ENCODE measurements at places on chromosomes 1 and 21.

DNA sequence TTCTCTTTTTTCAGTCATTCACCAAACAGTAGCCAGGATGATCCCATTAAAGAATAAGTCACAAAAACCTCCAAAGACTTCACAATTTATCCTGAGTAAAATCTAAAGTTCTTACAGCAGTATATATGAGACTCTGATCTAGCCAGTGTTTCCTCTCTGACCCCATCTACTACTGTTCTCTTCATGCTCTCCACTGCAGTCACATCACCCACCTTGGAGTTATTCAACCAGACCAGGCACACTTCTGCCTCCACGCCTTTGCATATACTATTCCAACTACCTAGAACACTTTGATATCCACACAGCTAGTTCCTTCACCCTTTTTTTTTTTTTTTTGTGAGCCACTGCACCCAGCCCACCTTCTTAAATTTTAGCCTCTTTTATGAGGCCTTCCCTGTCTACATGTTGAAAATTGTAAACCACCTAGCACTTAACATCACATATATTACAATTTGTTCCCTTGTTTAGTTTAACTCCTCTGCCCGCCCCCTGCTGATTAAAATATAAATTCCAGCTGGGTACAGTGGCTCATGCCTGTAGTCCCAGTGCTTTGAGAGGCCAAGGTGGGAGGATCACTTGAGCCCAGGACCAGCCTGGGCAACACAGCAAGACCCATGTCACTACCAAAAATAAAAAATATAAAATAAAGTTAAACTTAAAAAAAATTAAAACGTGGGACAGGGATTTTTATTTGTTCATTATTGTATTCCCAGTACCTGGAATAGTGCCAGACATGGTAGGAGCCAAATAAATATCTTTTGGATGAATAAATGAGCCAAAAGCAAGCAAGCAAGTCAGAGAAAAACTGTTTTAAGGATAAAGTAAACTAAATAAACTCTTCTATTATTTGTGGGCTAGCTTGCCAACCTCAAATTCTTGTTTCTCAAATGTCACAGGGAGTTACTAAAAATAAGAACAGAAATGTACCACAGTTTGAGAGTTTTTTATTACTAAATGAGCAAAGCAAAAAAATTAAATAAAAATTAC, 35.2 kb upstream of the MUTYH start:
- DNase-seq: no peak

DNA sequence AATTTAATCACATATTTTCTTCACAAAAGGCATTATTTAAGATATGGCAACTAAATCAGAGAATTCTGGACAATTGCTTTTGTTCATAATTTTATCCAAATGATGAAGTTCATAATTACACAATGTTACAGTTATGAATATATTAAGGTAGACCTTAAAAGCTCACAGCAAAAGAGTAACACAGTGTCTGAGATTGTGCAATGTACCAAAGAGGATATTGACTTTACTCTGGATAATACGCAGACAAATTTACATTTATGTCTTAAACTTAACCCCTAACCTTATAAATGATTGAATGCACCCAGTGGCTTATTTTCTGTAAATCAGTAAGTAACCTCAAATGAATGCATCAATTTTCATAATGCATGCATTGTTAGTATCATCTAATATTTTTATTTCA, 216.2 kb upstream of the SAMSN1 start:
- no peak for DNase-seq

GRCh38 chr1:41648844-41649243, 164.4 kb upstream of the EDN2 start:
- no peak for DNase-seq

DNA sequence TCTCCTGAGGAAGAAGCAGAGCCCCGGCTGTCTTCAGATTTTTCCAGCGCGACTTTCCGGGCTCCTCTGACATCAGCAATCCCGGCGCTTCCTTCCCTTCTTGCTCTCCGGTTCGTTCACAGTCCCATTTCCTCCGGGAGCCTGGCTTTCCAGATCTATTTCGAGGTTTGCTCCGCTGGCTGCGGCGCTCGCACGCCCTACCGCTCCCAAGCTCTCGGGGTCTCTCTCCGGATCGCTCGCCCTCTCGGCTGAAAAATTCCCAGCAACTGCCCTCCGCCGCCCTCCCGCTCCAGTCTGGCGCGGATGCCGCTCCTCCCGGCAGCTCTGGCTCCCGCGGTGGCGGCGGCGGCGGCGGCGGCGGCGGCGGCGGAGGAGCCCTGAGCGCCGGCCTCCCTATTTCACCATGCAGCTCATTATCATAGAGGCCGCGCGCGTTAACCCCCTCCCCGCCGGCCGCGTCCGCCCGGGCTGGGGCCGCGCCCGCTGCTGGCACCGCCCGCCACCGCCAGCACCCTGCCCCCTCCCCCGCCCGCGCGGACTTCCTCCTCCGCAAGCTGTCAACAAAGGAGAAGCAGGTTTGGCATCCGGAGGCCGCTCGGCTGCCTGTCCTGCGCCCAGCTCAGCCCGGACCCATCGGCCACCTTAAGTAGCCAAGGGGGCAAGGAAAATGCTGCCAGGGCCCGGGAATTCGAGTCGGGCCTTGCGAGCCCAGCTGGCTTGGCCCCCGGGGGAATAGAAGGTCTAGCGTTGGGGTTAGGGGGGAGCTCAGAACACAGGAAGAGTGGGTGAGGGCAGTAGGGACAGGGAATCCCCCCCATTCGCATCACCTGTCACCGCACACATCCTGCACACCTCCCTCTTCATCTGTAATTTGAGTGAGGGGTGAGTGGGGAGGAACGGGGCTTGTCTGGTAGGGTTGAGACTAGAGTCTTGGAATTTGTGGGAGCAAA, at the start of gene PLXNA2:
Gene PLXNA2, minus strand, starts transcription at position 418 of the 950 bp plus-strand sequence. CDS start 26,462 bp downstream, outside the sequence.
- peak; percentile 84 for DNase-seq

- DNase-seq: no peak
Observed at GRCh38 chr21:14844001-14844400, 220.8 kb downstream of the NRIP1 start.

DNA sequence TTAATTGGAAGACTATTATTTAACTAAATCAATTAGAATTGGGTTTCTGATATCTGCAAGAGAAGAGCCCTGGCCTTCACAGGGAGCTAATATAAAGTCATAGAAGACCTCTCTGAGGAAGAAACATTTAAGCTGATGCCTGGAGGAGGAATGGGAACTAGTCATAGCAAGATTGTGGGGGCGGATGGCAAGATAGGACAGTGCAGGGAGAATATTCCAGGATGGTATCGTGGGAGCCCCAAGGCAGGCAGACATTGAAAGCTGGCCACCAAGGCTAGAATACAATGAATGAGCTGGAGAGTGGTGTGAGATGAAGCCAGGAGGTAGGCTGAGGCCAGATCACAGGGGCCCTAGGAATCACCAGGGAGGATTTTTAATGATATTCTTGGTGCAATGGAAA, 20.8 kb upstream of the MYSM1 start:
- DNase-seq: no peak
